Metanephros (tissue), 2 donors: ENCODE measurements at places on chromosomes 2 and 18. TPM values are rescaled to one million over a fixed set of nuclear protein-coding genes. Genes with fewer than 3 reads are reported as not detected.

Gene MTCL1
- total RNA-seq, result 16.1 TPM

Gene CNOT11
- total RNA-seq, result 22.5 TPM

Gene UGT1A5
- not detected for total RNA-seq

Gene FHOD3
- 44.5 TPM for total RNA-seq

Gene GALNT5
- 0.70 TPM for total RNA-seq

Gene IL36A
- total RNA-seq, result not detected

Gene MARCO
- 1.3 TPM for total RNA-seq

Gene TNS1
- 166 TPM for total RNA-seq

Gene PNO1
- 11.7 TPM for total RNA-seq

Gene ANKRD30BL
- 1.4 TPM for total RNA-seq

Gene GULP1
- 59.0 TPM for total RNA-seq

Gene ERICH2
- total RNA-seq, result not detected

Gene COQ10B
- 16.2 TPM for total RNA-seq

Gene HAAO
- 32.6 TPM for total RNA-seq

Gene NOTO
- not detected for total RNA-seq

Gene PLEK
- 7.6 TPM for total RNA-seq

Gene SLC14A1
- 14.9 TPM for total RNA-seq

Gene TMEM198
- 4.6 TPM for total RNA-seq

Gene SFT2D3
- total RNA-seq, result 8.6 TPM
